ENCODE measurements at places on chromosomes 7 and 10.

GRCh38 chr7:101575168-101575567 is 53.9 kb downstream of the MYL10 start:
- DNase-seq = no peak

DNA sequence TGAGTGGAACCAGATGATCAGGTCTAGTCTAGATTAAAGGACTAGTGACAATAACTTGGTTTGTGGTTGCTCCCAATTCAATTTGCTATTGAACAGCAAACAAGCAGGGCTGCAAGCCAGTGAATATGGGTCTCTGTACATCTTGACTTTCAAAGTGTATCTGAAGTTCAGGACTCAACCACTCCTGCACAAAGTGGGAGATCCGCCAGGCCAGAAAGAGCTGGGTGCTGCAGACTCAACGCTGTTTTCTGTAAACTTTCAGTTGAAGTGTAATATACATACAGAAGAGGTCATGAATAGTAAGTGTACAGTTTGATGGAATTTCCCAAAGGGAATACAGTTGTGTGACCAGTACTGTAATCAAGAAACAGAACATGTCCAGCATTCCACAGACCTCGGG is 416.6 kb downstream of the RPS24 start:
- no peak for DNase-seq

DNA sequence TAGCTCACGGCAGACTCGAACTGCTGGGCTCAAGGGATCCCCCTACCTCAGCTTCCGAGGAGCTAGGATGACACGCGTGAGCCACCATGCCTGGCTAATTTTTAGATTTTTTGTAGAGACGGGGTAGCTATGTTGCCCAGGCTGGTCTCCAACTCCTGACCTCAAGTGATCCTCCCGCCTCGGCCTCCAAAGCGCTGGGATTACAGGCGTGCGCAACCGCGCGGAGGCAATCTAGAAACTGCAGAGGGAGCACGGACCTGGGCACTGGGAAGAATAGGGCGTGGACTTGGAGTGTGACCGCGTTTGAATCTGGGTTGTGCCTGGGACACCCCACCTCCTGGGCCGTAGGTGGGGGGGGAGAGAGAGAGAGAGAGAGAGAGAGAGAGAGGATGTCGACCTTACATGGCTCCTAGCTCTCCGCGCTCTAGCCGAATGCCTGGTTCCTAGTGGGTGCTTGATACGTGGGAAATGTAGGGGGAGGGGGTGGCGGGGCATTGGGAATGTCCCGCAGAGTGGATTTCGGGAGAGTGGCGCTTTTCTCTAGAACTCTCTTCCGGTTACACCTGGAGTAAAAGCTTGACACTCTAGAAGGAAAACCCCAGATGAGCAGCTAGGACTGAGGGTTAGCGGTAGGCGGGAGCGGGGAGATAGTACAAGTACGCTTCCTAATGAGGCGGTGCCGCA is 1.2 kb upstream of the MAP3K8 start:
- DNase-seq = no peak

DNA sequence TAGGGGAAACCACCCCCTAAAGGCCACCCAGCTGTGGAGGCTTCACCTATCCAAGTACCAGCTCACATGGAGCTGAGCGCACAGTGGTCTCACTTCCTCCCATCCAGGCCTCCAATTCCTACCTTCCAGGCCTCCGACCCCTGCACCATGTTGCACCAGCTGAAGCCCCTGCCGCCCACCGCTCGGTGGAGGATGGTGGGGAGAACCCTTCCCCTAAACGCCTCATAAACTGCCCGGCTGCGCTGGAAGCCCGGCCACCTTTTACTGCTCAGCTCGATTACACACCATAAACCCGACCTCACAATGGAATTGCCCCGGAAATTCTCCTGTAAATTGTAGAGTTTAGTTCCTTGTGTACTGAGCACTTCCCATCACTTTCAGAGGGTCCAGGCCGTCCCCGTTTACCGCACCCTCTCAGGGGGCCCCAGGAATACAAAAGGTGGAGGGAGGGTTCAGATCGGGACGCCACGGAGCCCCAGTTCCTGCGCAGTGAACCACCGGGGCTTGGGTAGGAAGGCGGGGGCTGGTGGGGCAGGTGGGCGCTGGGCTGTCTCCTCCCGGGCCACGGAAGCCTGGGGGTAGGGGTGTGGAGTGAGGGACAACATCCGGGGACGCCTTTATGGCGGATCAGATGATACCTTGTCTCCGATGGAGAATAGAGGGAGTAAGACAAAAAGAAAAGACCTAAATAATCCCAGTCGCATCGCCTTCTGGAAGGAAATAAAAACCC is 1.4 kb upstream of the HOXA7 start:
- no peak for DNase-seq

DNA sequence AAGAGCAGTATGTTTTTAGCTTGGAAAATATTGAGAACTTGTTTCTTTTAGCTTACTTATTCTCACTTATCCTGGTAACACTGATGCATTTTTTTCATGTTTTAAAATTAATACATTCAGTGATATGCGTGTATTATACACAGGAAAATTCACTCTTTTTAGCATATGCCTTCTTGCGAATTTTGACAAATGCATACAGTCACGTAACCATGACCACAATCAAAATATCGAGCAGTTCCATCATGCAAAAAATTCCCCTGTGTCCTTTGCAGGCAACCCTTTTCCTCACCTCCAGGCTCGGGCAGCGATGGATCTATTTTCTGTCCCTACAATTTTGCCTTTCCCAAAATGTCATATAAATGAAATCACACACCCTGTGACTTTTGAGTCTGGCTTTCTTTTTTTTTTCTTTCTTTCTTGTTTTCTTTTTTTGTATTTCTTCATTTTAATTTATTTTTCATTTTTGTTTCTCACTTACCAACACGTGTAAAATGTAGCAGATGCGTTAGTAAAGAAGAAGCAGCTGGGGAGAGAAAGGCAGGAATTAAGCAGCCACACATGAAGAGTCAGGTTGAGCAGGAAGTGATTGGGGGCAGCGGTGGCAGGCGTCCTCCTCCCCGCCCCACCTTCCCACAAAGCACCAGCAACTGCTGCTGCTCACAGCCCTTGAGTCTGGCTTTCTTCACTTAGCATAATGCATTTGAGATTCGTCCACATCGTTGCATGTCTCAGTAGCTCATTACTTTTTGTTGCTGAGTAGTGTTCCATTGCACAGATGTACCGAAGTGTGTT is 29.9 kb downstream of the ADRB1 start:
- no peak for DNase-seq

- no peak for DNase-seq
Observed at GRCh38 chr7:4073750-4074149, 608.3 kb upstream of the FOXK1 start.

GRCh38 chr10:15035385-15036301 is 8.1 kb upstream of the OLAH start:
- no peak for DNase-seq

DNA sequence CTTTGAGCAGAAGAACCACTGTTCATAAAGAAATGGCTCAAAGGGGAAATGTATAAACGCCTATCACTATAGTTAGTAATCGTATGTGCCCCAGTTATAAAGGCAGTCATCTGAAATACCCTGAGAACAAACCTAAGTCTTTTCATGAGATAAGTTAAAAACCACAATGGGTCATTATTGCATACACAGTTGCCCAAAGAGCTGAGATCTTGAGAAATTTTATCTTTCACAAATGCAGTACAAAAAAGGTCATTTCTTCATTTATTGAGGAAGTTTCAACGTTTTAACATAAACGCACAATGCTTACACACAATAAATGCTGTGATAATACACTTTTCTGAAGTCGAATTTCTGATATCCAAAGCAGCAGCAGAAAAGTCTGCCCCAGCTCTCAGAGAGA is 114.4 kb downstream of the MICU1 start:
- DNase-seq = no peak

GRCh38 chr7:883055-884021 is 7.0 kb downstream of the GET4 start:
- no peak for DNase-seq

DNA sequence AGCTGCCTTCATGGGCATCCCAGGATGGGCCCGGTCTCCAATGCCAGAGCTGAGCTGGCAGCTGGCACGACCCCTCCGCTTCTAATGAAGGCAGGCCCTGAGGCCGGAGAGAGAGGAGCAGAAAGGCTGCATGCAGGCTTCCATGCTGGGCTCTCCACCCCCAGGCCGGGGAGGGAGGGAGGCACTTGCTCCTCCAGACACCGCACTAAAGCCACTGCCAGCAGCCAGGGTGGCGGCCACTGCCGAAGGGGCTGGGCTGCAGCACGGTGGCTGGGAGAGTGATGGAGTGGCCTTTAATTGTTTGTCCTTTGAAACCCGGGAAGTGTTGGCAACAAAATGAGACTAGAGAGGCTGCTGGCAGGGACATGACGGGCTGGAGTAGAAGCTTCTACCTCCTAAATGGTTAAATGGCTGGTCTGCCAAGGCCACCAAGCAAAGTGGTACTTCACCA is 236.5 kb downstream of the SKAP2 start:
- no peak for DNase-seq

GRCh38 chr10:122780391-122780790 is 65.3 kb downstream of the CUZD1 start:
- DNase-seq = no peak

GRCh38 chr10:28317760-28318159 is 14.9 kb upstream of the MPP7 start:
- DNase-seq = no peak

DNA sequence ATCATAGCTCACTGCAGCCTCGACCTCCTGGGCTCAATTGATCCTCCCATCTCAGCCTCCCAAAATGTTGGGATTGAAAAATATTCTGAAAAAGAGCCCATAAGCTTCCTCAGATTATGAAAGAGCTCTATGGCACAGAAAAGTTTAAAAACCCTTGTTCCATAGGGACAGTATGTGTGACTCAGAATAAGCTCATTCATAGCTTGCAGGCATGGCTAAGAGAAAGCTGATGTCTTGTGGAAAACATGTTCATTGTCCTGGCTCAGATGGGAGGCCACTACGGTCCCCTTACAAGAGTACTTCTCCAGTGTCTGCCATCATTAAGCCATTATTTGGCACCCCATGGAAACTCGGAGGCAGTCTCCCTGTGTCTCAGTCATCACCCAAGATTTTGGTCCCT is 64.0 kb downstream of the CCDC3 start:
- DNase-seq = no peak

DNA sequence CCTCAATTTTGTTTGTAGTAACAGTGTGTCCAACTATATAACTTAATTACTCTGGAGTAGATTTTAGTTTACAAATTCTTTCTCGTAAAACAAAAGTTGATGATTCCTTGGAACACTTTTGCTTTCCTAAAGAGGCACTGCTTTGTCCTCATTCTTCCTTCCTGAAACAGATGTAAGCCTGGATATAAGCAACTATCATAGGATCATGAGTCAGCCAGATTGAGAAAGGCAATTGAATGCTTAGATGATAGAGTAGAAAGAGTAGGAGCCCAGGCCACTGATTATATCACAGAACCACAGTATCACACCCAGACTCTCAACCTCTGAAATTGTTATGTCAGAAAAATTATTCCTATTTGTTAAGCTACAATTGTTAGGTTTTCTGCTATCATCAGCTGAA is 69.9 kb downstream of the TMEM106B start:
- no peak for DNase-seq

DNA sequence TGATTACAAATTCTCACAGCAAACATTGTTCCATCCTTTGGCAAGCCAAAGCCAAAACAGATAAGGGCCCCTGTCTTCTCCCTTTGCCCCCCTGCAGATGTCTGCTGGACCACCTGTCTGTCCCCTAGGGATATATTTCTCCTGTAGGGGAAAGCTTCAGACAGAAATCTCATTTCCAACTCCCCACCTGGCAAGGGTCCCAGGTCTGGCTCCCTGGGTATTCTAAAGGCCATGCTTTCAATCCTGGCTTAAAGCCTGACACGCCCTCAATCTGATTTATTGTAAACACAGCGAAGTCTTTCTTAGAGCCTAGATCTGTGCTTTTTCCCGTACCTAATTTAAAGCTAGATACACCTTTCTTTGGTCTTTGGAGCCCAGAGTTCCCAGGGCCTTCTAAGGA is 66.1 kb downstream of the KCNMA1 start:
- no peak for DNase-seq

DNA sequence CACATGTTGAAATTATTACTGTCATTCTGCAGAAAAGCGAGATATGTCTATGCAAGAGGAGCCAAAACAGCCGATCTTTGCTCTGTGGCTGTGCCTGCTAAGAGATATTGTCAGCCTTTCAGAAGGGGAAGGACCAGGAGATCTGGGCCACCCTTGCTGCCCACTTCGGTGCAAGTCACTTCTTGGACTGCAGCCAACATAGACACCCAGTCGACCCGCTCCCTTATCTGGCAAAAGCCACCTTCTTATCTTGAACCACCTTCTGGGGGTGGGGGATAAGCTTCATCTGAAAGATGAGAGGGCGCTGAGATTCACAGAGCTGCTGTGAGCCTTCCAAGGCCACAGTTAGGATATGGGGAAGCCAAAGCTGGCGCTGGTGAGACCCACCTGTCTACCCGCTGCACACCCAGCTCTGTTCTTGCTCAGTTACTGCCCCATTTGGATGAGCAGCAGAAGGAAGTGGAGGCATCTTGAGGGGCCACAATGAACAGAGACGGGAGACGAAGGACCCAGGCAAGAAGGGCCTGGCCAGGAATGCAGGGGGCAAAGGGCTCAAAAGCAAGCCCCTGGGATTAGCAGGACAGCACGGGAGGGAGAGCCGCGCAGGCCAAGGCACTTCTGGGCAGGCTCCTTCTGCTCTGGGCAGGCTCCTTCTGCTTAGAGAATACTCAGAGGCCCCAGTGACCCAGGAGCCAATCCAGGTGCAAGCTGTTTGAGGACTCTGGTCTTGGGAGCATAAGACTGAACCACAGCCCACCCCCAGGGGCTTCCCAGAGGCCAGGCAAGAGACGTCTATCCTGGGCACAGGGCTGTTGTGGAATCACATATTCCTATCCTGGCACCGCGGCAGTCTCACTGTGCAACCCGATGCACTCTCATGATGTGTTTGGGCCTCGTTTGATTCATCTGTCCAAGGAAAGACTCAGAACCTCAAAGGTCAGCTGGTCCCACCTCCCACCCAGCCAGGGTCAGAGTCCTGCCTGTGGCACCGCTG is 38.4 kb upstream of the NPFFR1 start:
- no peak for DNase-seq

DNA sequence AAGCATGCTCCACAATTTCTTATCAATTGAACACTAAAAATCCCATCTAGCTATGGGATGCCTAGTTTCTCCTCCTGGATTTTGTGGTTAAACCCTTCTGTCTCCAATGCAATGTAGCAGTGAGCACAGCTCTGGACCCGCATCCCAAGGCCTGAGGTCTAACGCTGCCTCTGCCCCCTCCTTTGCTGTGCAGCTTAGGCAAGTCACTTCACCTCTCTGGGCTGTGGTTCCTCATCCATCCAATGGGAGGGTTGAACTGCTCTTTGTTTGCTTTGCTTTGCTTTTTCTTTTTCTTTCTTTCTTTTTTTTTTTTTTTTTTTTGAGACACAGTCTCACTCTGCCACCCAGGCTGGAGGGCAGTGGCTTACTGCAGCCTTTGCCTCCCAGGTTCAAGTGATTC is 69.2 kb downstream of the PARP12 start:
- DNase-seq = no peak

DNA sequence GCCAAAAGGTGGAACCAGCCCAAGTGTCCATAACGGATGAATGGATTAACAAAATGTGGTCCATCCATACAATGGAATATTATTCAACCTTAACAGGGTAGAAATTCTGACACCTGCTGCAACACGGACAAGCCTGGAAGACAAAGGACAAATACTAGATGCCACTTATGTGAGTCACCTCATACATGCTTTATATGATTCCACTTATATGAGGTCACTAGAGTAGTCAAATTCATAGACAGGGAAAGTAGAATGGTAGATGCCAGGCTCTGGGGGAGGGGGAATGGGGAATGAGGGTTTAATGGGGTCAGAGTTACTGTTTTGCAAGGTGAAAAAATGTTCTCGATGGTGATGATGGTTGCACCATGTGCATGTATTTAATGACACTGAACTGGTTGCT is 34.0 kb upstream of the CYTH3 start:
- no peak for DNase-seq
